ENCODE measurements at places on chromosomes 7 and 10.

DNA sequence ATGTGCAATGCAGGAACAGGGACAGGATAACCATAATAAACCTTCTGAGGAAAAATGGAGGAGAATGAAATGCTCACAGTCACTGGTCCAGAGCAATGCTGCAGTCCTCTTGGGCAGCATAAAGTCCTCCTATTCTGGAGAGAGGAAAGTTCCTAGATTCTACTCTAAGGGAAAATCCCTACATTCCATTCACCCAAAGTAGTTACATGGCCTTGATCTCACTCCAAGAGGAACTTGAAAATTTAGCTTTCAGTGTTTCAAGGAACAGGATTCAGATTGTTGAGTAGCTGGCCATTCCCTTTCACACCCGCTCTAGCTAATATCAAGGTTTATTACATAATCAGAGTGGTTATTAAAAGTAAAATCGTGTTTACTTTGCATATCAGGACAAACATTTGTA is 168.3 kb downstream of the CHRM2 start:
- H3K27ac ChIP-seq: no peak overlapping the region
- DNase-seq: no peak
- no peaks in the 10 kb centered on the region for H3K4me1 ChIP-seq
- H3K4me3 ChIP-seq: no peak overlapping the region

GRCh38 chr7:132882714-132883428 is 199.0 kb downstream of the CHCHD3 start:
- H3K4me3 ChIP-seq: no peak overlapping the region
- no peaks in the 10 kb centered on the region for H3K4me1 ChIP-seq
- no peaks in the 10 kb centered on the region for H3K27me3 ChIP-seq
- no peak overlapping the region for H3K27ac ChIP-seq
- DNase-seq: no peak
- peaks cover 9% of the 10 kb centered on the region for H3K36me3 ChIP-seq

GRCh38 chr10:20993830-20994527 is 96.9 kb upstream of the NEBL start:
- no peak for DNase-seq
- H3K27ac ChIP-seq: no peak overlapping the region
- no peaks in the 10 kb centered on the region for H3K4me1 ChIP-seq
- H3K27me3 ChIP-seq: peaks cover 3% of the 10 kb centered on the region
- no peak overlapping the region for H3K4me3 ChIP-seq

GRCh38 chr7:122407195-122407594 is 102.6 kb upstream of the FEZF1 start:
- H3K4me1 ChIP-seq: no peaks in the 10 kb centered on the region
- H3K27me3 ChIP-seq: no peaks in the 10 kb centered on the region
- H3K36me3 ChIP-seq: no peaks in the 10 kb centered on the region
- no peak overlapping the region for H3K27ac ChIP-seq
- DNase-seq: no peak
- H3K4me3 ChIP-seq: no peak overlapping the region

DNA sequence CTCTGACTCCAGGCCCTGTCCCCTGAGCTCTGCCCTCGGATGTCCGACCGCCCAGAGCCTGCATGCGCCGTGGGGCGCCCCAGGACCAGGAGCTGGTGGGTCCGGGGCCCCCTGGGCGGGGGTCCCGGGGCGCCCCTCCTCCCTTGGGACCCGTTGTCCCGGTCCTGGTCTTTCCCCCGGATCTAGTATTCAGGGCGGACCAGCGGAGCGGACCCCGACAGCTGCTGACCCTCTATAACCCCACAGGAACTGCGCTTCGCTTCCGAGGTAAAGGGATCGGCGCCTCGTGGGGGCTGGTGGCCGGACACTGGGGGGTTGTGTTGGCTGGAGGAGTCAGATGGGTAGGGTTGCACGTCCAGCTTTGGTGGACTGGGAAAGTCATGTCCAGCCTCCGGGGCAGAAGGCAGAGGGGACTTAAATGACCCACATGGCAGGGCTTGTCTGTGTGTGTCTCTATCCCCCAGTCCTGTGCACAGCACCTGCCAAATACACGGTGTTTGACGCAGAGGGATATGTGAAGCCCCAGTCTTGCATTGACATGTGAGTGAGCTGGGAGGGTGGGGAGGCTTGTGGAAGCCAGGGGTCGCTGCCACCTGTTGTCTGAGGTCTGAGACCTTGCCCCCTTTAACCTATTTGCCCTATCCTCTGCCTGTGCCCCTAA is 520 bp downstream of the MOSPD3 start:
- H3K4me3 ChIP-seq: peak overlapping the region; percentile 99
- H3K27ac ChIP-seq: peak overlapping the region; percentile 91
- H3K36me3 ChIP-seq: peaks cover 5% of the 10 kb centered on the region
- no peaks in the 10 kb centered on the region for H3K27me3 ChIP-seq

DNA sequence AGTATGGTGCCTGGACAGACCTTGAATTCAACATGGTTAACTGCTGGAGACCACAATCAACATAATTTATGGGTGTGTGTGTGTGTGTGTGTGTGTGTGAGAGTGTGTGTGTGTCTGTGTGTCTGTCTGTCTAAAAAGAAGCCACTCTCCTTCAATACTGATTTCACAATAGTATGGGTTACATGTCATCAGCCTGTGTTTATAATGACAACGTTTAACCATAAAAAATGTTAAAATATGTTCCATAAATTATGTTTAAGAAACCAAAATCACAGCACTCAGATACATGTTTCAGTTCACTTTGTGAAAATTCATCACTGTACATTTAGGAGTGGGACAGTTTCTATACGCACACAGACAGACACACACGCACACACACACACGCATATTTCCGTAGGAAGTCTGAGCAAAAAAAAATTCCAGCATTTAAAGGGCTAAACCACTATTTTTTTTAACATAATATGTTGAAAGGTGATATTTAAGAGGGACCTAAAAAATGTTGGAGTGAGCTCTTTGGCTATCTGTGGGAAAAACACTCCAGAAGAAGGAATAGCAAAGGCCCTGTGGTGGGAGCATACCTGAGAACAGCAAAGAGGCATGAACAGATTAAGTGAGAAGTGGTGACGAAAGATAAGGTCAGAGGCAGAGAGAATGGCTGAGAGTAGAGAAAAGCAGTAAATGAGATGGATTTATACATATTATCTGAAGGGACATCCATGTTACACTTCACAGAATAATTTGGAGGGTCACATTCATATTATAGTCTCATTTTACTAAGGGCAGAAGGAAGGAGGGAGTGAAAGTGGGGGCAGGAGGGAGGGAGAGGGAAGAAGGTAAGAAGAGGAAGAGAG is 10.9 kb downstream of the PDZD8 start:
- no peak overlapping the region for H3K27ac ChIP-seq
- no peaks in the 10 kb centered on the region for H3K36me3 ChIP-seq
- no peak for DNase-seq
- H3K4me3 ChIP-seq: no peak overlapping the region

DNA sequence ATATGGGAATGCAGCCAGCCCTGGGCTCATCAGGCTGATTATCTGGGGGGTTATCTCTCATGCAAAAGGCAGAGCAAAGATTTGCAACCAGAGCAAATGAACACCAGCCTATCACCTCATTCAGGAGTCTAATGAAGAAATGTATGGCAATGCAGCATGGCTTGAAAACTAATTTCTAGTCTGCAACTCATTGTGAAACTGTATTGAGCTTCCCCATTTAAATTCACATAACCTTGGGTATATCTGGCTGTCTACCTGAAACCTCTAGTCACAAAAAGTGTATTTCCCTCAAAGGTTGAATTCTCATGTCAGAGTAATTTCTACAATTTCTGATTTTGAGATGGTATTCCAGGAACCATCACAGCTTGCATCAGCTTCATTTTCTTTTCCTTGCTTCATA is 240.0 kb downstream of the SDHAF3 start:
- H3K27me3 ChIP-seq: no peaks in the 10 kb centered on the region
- no peaks in the 10 kb centered on the region for H3K36me3 ChIP-seq
- no peaks in the 10 kb centered on the region for H3K4me1 ChIP-seq
- no peak overlapping the region for H3K27ac ChIP-seq
- H3K4me3 ChIP-seq: no peak overlapping the region
- DNase-seq: no peak

GRCh38 chr10:60042262-60042661 is 135.9 kb upstream of the CCDC6 start:
- no peak for DNase-seq
- H3K27ac ChIP-seq: peak overlapping the region; percentile 66
- no peaks in the 10 kb centered on the region for H3K36me3 ChIP-seq
